Daoy (cell line): ENCODE measurements at places on chromosomes 3 and 15.

DNA sequence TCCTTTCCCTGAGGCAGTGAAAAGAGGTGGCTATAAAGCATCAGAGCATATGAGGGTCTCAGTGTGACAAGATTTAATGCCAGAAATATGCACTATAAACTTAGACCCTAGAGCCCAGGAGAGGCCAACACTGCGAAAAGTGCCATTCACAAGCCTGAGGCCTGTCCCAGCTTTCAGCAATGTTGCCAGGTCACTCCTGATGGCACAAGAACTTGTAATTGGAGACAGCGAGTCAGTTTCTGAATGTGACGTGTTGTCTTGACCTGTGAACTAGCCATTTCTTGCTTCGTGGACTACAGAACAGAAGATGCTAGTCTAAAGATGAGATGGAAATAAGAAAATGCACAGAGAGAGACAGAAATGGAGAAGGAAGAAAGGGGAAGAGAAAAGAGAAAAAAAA, 87.9 kb downstream of the WDR72 start:
- no peak for DNase-seq

DNA sequence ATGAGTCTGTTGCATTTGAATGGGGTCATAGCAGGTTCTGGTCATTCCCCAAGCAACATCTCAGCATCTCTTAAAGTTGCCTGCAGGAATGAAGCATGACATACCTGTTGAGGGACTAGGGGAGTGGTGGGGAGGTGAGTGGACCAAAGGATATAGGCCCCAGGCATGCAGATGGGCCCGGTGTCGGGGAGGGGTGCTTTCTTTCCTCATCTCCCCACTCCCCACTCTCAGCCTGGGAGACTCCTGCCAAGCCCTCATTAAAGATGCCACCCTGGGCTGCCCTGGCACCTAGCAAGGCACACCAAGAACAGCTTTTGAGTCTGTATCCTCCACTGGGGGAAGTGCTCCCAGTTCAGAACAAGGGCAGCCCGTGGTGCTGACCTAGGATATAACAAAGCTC, 54.2 kb downstream of the GRIP2 start:
- no peak for DNase-seq

DNA sequence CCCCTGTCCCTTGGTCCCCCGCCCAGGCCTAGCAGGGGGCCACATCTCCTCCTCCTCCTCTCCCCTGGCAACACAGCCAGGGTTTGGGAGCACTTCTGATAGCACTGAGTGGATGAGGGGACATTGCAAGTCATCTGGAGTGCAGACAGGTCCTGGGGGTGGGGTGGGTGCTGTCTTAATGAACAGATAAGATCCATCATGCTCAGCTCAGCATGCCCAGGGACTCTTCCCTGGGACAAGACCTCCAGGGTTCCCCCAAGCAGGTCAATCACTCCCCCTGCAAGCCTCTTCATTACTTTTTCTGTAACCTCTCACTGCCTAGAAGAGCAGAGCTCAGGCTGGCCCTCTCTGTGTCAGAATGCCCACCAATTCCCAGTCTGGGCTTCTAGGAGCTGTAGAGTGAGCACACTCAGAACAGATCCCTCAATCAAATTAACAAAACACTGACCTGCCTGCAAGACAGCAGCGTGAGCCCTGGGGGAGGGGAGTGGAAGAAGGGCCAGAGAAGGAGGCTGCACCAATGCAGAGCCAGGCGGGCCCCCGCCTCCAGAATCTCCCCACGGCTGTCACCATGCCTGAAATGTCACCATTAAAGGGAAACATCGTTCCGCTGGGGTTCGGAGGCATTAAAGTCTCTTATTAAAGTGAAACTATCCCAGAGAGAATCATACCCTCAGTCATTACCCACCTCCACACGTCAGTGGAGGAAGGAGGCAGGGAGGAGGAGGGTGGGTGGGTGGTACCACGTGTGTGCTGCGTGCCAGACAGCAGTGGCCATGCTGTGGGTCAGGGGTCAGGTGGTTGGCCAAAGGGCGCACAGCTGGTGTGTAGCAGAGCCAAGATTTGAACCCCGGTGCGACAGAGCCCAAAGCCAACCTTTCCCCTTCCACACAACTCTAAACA, 114.7 kb upstream of the LINGO1 start:
- DNase-seq, result peak; percentile 15

DNA sequence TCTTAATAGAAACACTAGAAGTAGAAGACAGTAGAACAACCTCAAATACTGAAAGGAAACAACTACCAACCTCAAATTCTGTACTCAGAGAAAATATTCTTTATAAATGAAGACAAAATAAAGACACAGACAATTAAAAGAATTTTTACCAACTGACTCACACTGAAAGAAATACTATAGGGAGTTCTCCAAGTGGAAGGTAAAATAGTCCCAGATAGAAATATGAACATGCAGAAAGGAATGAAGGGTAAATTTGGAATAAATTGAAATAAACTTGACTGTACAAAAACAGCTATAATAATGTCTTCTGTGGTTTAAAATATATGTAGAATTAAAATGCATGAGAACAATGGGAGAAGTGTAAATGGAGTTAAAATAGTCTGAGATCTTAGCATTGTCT, 36.7 kb upstream of the CCDC174 start:
- DNase-seq, result no peak

DNA sequence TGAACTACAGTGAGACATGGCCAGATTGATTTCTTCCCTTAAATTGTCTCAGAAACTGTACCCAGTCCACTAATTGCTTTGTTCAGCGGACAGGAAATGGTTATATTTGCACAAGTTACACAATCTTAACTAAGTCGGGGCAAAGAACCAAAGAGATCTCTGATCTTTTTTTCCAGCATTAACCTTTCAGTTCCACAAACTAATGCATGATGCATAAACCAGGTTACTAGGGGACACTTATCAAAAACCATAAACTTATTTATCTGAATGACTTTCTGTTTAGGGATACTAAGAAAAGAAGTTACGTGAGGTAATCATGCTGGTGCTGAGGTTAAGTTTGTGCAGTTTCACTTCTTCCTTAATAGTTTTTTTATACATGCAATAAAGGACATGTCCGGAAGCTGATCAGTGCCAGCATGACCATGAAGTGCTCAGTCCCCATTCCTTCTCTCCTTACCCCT, 22.4 kb downstream of the FNDC3B start:
- no peak for DNase-seq

DNA sequence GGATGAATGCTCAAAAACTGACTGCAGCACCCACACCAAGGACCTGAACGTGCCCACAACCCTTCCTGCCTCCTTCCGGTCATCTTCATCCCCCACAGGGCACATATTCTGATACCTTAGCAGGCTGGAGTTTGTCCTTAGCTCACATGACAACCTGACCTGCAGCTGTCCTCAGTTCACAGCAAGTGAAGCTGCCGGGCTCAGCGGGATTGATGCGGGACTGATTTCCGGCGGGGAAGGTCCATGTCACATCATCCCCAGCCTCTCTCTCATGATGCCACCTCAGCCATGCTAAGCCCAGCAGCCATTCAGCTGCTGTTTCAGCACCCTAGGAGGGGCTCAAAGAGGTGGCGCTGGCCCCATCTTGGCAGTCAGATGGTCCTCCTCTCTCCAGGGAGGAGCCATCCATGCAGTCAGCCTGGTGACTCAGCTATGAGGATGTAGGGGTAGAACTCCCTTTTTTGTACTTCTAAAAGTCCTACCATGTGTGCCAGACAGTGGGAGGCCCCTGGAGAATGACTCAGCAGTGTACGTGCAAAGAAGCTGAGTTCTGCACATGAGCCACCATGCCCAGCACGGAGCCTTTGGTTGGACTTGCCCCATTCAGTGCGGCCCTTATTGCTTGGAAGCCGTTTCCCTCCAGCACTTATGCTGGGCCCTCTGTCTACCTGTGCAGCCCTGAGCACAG, 9.5 kb downstream of the CA12 start:
- peak; percentile 95 for DNase-seq

- peak; percentile 90 for DNase-seq
Measured at GRCh38 chr3:4983739-4984510, 4.7 kb downstream of the BHLHE40 start.

DNA sequence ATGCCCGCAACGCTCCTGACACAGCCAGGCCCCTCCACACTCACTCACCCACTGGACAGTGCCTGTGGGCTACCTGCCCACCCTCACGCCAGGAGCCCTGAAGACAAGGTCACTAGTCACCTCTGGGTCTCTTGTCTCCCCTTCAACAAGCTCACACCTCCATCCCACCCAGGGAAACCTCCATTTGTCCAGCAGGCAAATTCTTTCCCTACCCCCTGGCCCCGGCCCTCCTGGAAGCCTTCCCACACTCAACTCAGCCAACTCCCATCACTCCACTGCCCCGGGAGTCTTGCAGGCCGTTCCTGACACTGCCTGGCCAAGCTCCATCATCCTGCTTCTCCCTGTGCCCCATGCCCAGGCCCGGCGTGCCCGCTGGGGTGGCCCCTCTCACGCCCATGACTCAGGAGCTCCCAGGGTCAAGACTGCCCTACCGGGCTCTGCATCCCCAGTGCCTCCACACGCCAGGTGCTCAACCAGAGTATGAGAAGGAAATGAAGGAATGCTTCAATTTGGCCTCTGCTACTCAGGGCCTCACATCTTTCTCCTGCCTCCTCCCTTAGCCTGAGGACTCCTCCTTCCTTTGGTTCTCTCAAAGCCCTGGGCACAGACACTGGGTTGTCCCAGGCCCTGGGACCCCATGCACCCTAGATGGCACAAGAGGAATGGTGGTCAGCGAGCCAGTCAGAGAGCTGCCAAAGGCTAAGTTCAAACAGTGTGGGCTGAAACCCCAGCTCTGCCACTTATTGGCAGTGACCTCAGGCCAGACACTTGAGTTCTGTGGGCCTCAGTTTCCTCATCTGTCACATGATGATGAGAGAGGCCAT, 88.6 kb downstream of the SEC22A start:
- DNase-seq, result no peak

- DNase-seq, result peak; percentile 75
Measured at GRCh38 chr3:146163584-146163983, 2.6 kb upstream of the PLOD2 start.

DNA sequence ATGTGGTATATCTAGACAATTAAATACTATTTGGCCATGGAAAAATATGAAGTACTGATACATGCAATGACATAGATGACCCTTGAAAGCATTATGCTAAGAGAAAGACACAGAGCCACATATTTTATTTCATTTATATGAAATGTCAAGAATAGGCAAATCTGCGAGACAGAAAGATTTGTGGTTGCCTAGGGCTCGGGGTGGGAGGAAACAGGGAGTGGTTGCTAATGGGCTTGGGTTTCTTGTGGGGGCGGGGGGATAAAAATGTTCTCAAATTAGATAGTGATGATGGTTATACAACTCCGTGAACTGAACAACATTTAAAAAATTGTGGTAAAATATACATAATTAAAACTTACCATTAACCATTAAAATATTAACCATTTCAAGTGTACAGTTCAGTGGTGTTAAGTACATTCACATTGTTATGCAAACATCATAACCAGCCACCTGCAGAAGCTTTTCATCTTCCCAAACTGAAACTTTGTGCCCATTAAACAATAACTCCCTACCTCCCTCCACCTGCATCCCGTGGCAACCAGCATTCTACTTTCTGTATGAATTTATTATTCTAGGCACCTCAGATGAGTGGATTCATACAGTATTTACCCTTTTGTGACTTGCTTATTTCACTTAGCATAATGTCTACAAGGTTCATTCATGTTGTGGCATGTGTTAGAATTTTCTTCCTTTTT, 24.3 kb upstream of the ANP32A start:
- no peak for DNase-seq

DNA sequence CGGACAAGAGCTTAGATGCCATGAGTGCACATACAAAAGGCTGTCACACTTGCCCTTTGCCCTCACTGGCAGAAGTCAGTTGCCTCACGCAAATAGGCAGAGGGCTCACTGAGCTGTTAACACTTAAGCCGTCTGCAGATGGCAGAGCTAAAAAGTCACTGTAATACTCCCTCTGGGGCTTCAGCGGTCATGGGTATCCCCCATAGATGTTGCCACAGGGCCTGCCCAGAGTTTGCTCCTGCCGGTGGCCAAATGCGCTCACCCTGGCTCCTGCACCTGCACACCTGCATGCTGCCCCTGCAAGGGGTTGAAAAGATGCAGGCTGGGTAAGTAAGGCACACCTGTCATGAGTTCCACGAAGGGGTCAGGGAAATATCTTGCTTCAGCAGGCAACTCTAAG, 741.5 kb downstream of the EDEM1 start:
- no peak for DNase-seq

GRCh38 chr15:60616147-60616546, 137.2 kb upstream of the ICE2 start:
- DNase-seq, result no peak

GRCh38 chr3:24157106-24157505, 212.0 kb downstream of the NR1D2 start:
- DNase-seq, result no peak

GRCh38 chr15:79520654-79521053, 88.5 kb downstream of the MINAR1 start:
- no peak for DNase-seq

- no peak for DNase-seq
Measured at GRCh38 chr3:182570946-182571594, 222.2 kb upstream of the ATP11B start.

DNA sequence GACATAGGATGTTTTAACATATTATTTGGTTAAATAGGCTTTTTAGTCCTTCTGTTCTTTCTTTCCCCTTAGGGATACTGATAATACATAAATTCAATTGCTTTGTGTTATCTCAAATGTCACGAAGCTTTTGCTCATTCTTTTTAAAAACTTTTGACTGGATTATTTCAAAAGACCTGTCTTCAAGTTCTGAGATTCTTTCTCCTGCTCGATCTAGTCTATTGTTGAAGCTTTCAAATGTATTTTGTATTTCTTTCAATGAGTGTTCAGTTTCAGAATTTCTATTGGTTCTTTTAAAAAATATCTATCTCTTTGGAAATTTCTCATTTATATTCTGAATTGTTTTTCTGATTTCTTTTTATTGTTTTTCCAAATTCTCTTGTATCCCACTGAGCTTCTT, 16.9 kb downstream of the IL20RB start:
- no peak for DNase-seq

- DNase-seq, result peak; percentile 48
Measured at GRCh38 chr15:26128611-26129140, 265.5 kb upstream of the ATP10A start.

GRCh38 chr15:74982183-74982582, 13.2 kb upstream of the SCAMP5 start:
- no peak for DNase-seq

DNA sequence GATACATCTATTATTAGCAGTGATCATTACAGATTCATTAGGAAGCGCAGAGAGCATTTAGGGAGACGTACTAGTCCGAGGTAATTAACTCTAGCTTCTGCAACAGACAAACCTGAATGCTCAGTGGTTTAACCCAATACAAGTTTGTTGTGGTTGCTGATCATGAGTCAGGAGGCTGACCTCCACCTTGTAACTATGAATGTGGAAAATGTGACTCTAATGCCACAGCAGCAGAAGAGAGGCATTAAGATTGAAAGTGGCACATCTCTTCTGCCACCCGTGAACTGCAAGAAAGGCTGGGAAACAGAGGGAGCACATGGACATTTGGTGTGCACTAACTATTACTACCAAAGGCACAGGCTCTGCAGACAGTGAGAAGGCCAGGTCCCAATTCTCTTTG, 71.2 kb upstream of the C3orf80 start:
- peak; percentile 36 for DNase-seq
